ENCODE measurements at places on chromosomes 6 and 20.

DNA sequence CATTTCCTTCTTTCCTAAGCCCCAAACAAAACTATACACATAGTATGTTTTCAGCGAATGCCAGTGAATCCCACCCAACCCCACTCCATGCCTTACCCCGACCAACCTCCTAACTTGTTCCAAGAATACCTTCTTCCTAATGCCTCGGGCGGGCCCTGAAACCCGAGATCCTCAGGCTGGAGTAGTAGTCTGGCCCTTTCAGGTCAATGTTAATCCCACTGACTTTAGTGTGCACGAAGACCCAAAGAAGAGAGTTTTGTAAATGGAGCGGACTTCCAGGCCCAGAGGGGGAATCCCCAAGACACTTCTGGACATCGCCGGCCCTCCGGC, 394 bp downstream of the YIPF3 start:
- no peak for DNase-seq

DNA sequence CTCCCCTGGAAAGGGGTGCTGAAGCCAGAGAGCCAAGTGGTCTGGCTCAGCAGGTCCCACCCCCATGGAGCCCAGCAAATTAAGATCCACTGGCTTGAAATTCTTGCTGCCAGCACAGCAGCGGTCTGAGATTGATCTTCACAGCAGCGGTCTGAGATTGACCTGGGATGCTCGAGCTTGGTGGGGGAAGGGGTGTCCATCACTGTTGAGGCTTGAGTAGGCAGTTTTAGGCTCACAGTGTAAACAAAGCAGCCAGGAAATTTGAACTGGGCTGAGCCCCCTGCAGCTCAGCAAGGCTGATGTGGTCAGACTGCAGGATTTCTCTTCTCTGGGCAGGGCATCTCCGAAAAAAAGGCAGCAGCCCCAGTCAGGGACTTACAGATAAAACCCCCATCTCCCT, 41.3 kb upstream of the B3GAT2 start:
- no peak for DNase-seq

DNA sequence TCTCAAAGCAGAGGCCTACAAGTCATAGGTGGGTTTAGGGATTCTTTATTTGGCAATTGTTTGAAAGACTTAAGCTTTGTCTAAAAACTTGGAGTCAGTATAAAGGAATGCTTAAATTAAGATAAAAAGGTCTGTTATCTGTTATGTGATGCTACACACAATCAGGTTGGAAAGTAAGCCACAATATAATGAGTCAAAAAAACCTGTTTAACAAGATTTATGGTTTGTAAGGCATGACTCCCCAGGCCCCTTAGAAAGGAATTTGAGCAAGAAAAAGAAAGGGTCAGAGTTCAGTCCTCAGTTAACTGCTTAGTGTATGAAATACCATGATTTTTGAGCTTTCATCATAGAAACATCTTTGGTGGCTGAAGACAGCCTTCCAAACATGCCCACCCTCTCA, 66.8 kb upstream of the HMGN3 start:
- no peak for DNase-seq

- no peak for DNase-seq
Measured at GRCh38 chr20:32559753-32560380, 25.3 kb downstream of the NOL4L start.

GRCh38 chr6:17392978-17393891, at the start of gene CAP2:
Gene CAP2 (plus strand): TSS chr6:17393595. CDS start chr6:17421556, 27,961 bp downstream.
- DNase-seq = no peak

DNA sequence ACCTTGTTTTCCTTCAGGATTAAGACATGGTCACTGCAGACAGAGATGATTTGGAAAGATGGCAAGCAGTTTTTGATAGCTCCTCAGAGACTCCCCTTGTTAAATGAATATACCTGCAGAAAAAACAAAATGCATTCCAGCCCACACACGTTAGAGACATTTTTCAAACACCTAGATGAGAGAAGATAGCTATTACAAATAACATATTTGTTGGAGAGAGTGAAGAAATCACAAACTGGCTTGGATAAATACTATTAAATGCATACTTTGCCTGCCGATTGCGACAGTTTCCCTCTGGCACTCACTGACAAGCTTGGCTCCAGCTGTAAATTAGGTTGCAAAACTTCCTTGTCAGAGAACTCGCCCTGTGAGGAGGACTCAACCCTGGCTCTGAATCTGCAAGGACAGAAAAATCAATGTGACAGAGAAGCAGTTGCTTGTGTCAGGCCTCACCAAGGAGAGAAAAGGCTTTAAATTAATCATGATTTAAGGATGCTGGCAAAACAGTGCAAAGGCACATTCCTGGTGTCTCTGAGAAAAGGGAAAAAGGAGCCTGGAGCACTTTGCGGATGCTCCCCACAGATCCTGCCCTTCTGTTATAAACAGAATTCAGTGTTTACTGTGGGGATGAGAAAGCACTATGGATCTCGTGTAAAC, 423.7 kb upstream of the MARCKS start:
- DNase-seq = no peak

- DNase-seq = no peak
Measured at GRCh38 chr20:47020231-47020630, 125.6 kb downstream of the EYA2 start.
